ENCODE measurements at places on chromosomes 3 and 15. TPM values are rescaled to one million over a fixed set of nuclear protein-coding genes. Genes with fewer than 3 reads are reported as not detected.

RBP2 gene
- not detected for total RNA-seq

HYAL3 gene
- total RNA-seq: 8.1 TPM

AEN gene
- 17.9 TPM for total RNA-seq

MUSTN1 gene
- total RNA-seq: not detected

AMOTL2 gene
- 284 TPM for total RNA-seq

FAM81A gene
- not detected for total RNA-seq
